Activated T-helper 1 cell treated with anti-CD3 and anti-CD28 coated beads, Interleukin-2, amount 50 U/mL, for 16 hours (primary cell): ENCODE measurements at places on chromosomes 3 and 15.

GRCh38 chr3:20310629-20311028, 124.6 kb upstream of the SGO1 start:
- DNase-seq = no peak

GRCh38 chr3:184611607-184612281, 50.2 kb downstream of the EPHB3 start:
- no peak for DNase-seq

DNA sequence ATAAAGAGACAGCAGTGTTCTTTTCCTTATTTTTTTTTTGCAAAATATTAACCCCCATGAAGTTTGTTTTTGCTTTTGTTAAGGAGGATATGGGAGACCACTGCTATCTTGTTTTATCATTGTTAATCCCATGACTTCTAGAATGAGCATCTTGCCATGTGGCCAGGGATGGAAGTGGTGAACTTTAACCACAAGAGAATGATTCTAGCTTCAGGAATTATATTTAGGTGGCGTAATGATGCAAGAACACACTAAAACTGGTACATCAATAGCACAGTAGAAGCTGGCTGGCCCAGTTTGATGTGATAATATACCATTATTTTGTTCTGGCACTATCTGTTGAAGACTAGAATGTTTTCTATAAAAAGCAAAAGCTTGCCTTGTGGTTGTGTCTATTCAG, 720.9 kb downstream of the GRM7 start:
- DNase-seq = no peak

- DNase-seq = no peak
Observed at GRCh38 chr15:89433686-89434085, 62.7 kb downstream of the RHCG start.

DNA sequence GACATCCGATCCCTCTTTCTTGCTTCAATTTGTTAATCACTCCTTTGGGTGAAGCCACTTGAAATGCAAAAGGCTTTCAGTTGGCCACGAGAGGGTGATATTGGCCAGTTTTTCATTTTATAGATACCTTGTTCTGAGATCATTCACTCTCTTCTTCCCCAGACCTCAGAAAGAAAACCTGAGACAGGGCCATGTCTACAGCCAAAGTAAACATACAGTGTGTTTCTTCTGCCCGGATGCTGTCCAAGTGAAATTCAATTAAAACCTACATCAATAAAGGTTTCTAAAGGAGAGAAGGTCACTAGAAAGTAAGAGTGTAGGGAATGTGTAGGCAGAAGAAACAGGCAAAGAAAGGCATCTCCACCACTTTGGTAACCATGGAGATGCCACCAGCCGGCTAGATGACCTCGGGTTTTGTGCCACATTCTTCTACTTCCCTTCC, 39.5 kb upstream of the FMN1 start:
- no peak for DNase-seq

- no peak for DNase-seq
Observed at GRCh38 chr15:65329288-65329983, 25.0 kb downstream of the RNU5B-1 start.

DNA sequence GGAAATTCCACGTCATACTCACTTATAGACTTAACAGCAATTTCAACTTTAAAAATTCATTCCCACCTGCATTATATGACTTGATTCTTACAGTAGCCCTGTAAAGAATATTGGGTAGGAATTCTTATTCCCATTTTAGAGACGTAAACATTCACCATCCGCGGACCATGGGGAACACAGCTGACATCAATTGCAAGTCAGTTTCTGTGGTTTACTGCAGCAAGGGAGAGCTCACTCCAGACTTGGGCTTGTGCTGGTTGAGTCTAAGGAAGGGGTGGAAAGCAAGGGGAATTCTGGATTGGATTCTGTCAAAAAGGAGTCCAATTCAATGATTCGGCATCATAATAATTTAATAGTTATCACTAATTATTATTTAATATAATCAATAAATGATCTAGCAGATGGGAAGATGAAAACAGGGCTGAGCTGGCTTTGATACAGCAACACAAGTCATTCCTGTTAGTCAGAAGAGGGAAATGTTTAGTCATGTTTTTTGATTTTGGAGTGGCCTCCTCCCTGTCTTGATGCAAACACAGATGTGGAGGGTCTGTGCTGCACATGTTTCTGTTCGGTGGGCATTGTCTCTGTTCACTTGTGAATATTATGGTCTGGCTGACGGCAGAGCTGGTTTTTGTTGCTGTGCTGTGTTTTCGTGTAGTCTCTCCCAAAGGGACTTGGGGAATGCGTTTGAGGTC, 9.7 kb downstream of the LIPC start:
- no peak for DNase-seq

GRCh38 chr3:184092199-184092598, 4.7 kb upstream of the HTR3E start:
- DNase-seq = no peak

DNA sequence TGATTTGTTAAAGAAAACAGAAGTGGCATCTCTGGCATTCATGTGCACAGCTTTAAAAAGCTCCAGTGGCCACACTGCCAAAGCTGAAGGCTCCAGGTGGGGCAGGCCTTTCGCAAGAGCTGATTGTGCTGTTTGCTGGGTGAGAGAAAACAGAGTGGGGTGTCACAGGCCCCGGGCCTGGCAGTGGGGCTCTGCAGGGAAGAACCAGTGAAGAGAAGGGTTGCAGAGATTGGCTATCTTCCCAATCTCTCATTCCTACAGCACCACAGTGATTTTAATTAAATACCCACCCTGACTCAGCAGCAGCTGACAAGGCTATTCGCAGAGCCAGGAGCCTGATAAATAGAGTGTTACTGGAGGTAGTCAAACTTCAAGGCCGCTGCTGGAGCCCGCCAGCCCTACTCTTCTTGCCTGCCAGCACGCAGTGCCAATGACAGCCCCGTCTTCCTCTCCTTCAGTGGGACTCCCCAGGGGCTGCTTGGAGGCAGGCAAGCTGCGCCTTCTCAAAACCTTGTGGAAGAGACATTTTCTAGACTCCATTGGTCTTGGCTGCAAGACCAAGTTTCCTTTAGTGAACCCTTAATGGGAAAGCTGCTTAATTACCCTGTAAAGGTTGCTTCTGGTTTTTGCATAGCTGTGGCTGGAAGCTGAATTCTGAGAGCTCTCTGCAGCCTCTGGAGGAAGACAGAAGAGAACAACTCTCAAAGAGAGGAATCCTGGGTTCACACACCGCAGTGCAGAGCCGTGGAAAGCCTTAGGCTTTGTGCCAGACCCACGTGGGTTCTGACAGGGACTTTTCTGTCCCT, 225.8 kb upstream of the SLCO3A1 start:
- no peak for DNase-seq

DNA sequence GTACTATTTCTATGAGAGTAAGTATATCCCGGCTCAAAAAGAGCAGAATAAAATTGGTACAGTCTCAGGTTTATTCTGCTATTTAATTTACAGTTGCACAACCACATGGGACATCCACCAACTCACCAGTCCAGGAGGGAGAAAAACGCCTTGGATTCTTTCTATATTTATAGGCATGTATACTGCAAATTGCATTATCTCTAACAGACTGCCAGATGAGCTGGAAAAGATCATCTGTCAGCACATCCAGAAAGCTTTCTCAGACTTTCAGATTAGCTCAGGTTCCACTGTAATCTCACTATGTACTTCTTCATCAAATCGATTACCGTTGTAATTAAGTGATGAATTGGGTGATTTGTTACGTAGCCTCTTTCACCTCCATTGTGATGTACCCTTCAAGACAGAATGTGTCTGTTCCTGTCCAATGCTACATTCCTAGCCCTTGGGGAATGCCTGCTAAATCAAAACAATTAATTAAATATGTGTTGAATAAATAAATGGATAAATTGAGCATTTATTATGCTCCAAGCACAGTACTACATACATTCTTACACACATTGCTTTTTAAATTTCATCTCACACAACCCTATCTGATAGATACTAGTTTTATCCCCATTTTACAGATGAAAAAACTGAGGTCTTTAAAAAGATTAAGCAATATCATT, 38.1 kb upstream of the TMC3 start:
- no peak for DNase-seq

DNA sequence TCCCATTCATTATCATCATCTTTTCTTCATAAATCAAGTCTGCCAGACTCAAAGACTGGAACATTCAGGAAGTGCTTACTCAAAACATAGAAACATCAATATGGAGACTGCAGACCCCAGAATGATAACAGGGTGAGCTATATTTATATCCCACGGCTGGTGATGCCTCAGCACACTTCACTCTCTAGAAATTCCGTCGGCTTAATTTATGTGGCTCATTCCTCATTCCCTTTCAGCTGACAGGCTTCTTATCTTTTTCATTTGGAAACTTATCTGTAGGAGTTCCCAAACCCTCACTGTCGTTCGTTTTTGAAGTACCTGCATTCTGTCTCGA, 45.5 kb downstream of the RFTN1 start:
- no peak for DNase-seq

GRCh38 chr3:73510334-73510733, 114.4 kb downstream of the PDZRN3 start:
- DNase-seq = no peak

DNA sequence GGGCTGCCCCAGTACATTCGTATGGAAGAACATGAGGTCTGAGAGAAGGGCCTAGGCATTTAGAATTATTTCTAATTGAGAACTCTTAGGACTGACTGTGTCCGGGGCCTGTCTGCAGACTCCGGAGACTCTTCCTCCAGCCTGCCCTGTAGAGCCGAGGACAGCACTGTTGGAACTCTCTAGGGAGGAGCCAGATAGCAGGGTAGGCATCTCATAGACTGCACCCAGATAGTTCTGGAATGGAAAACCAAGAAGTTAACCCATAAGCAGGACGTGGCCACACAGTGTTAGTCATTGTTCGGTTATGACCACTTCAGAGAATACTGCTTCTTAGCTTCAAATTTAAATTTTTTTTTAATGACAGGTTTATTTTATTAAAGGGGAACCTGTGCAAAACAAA, 59.5 kb downstream of the SNRK start:
- no peak for DNase-seq

DNA sequence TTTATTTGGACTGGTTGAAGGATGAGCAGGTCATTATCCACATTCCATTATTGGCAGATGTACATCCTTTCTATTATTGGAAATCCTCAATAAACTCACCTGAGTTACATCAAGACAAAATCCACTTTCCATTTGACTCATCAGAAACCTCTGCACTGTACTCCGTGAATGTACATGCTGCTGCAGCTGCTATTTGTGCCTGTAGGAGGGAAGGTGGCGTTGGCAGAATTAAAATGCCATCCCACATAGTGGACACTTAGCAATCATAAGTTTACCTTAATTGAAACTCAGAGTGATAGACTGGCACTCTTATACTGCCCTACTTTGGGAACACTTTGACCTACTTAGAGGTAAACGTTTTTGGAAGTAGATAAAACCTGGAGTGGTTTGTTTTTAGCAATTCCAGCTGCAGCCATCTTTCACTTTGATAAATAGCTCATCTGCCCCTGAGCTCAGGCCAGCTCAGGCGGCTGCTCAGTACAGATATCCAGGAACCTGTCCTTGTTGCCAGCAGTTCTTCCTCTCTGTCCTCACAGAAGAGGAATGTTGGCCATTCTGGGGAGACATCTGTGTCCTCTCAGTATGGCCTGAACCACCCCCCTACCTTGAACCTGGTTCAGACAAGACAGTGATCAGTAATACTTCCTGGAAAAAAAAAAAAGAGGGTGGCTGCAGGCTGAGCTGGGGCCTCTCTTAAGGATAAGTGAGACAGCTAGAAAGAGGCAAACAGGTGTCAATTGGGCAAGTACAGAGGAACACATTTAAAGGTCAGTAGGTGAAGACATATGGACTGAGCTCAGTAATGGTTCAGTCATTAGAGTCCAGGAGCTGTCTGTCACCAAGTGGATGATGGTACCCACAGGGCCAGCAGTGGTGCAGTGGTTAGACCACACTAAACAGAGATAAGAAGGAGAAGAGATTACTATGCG, 153.4 kb upstream of the UMPS start:
- DNase-seq = no peak
